H9 (cell line): ENCODE measurements at places on chromosomes 3 and 15. TPM values are rescaled to one million over a fixed set of nuclear protein-coding genes. Genes with fewer than 3 reads are reported as not detected.

DNA sequence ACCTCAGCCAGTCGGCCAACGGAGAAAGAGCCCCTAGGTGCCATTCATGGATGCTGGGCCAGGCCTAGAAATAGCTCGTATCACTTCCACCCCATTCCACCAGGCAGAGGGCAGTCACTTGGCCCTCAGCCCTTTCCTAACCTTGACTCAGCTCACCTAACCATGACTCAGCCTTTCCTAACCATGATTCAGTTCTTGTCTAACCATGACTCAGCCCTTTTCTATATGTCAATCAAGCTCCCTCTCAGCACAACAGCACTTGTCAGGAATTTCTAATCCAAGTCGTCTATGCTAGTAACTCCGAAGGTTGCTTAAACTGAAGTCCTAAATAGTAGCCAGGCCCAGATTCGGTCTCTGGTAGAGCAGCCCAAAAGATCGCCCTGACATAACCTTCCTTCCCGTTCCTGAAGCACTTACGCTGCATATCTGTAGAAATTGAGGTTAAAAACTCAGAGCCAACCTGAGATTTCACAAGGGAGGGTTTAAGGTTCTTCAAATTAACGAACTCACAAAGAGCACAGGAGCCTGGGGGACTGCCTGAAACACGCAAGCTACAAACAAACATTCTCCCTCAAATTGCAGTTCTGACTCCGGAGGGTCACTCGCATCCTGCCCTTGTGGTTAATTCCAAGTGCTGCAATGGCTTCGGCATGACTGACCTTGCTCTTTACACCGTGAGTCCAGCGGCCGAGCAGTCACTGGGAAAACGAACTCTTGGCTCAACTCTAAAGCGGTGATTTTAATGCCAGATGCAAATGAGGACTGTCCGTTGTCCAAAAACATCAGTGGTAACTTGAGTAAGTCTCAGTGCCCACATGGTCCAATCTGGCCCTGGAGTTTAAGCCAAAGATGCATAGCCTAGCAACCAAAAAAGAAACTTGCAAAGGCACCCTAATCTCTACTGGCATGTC, 99.9 kb downstream of the ADAMTS17 start:
- no peak overlapping the region for H3K27ac ChIP-seq
- no peaks in the 10 kb centered on the region for H3K4me1 ChIP-seq
- no peaks in the 10 kb centered on the region for H3K27me3 ChIP-seq
- H3K36me3 ChIP-seq, result peaks cover 5% of the 10 kb centered on the region; the same call in 1 of the 3 replicates
- DNase-seq, result peak; percentile 45
- no peak overlapping the region for H3K4me3 ChIP-seq

GRCh38 chr3:49534581-49535441, 19.5 kb upstream of the BSN start:
- peaks cover 34% of the 10 kb centered on the region for H3K36me3 ChIP-seq
- peak; percentile 82 for DNase-seq
- H3K27me3 ChIP-seq, result no peaks in the 10 kb centered on the region
- peaks cover 3% of the 10 kb centered on the region; the same call in 1 of the 2 replicates for H3K4me1 ChIP-seq
- no peak overlapping the region for H3K4me3 ChIP-seq
- no peak overlapping the region for H3K27ac ChIP-seq

The ARHGEF26 gene
- 12.4 and 13.7 TPM in 2 replicates for total RNA-seq

- no peaks in the 10 kb centered on the region for H3K4me1 ChIP-seq
- no peak overlapping the region for H3K27ac ChIP-seq
- H3K4me3 ChIP-seq, result no peak overlapping the region
- no peak for DNase-seq
These were observed 100.6 kb downstream of the ZNF609 start for GRCh38 chr15:64560998-64561397.

The ANKRD63 gene
- 0.26 and 0.46 TPM in 2 replicates for total RNA-seq

GRCh38 chr3:177050501-177051237, 146.6 kb downstream of the TBL1XR1 start:
- H3K4me1 ChIP-seq, result no peaks in the 10 kb centered on the region; the same call in 1 of the 2 replicates
- no peaks in the 10 kb centered on the region for H3K27me3 ChIP-seq
- peaks cover 16% of the 10 kb centered on the region; the same call in 2 of the 3 replicates for H3K36me3 ChIP-seq
- DNase-seq, result no peak
- no peak overlapping the region for H3K4me3 ChIP-seq

GRCh38 chr3:187014417-187014864, 84.1 kb downstream of the ST6GAL1 start:
- peaks cover 37% of the 10 kb centered on the region for H3K36me3 ChIP-seq
- no peaks in the 10 kb centered on the region for H3K27me3 ChIP-seq
- no peak for DNase-seq
- no peak overlapping the region for H3K27ac ChIP-seq

DNA sequence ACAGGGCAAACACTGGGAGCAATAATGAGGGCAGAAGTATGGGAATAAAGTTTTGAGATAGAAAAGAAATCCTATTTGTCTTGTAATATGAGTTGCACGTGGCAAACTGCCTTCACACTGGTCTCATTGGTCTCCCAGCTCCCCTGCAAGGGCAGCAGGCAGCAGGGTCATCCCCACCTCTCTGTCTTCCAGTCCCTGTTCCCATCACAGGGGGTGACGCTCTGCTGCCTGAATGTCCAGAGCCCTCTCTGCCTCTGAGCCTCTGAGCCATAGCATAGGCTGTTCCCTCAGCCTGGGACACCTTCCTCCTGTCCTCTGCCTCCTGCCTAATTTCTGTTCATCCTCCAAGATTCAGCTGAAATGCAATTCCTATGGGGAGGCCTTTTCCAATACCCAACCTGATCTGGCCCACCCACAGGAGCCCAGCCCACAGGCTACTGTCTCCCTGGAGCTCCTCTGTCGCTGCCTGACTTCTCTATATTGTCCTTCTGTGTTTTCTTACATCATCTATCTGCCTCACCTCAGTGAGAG, 12.1 kb upstream of the SKOR1 start:
- no peak overlapping the region for H3K4me3 ChIP-seq
- peak; percentile 25 for DNase-seq
- no peak overlapping the region for H3K27ac ChIP-seq
- no peaks in the 10 kb centered on the region for H3K4me1 ChIP-seq
- peaks cover under 1% of the 10 kb centered on the region; the same call in 1 of the 3 replicates for H3K36me3 ChIP-seq

DNA sequence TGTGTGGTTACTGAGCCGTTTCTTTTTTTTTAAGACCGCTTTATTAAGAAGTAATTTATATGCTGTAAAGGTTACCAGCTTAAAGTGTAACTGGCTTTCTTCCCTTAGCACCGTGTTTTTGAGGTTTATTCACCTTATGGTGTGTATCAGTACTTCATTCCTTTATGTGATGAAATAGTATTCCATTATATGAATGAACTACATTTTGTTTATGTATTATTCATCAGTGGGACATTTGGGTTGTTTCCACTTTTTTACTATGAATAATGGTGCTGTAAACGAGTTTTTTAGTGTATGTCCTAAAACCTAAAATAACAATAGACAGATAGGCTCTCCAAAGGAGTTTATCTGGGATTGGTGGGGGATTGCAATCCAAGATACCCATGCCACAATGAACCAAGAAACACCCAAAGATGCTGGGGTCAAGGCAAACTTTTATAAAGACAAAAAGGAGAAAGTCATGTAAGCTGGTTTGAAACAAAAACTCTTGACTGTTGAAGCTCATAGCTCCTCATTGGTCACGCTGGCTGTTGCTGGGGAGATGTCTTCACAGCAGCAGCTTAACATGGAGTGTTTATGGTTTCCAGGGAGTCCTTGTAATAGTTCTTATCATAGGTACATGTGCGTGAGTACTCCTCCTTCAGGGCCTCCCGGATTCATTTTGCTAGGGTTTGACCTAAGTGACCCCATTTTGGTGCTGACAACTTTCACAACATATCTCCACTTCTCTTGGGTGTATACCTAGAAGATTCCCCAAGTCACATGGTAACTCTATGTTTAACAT, 16.0 kb downstream of the TM2D3 start:
- H3K4me1 ChIP-seq, result no peaks in the 10 kb centered on the region
- no peak for DNase-seq
- H3K4me3 ChIP-seq, result no peak overlapping the region
- H3K27ac ChIP-seq, result no peak overlapping the region
- H3K27me3 ChIP-seq, result no peaks in the 10 kb centered on the region
